ENCODE measurements at places on chromosomes 6 and 20.
A peak's percentile ranks its signal among the peaks of the same experiment; 100 is the strongest.

DNA sequence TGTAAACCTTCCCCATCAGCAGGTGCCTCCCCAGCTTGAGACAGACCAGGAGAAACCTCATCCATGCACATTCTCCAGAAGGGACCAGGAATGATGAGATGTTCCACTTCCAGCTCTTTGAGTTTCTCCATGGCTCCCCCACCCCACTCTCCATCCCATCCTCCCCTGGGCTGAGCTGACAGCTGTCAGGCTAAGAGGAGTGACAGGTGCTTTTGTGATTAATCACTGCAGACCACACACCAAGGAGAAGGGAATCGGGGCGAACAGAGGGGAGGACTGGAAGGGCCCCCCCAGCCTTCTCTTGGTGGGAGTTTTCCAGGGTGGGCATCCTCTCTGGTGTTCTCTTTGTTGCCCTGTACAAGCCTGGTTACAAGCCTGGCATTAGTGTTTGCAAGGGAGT lies 56.1 kb upstream of the ZFAND3 start:
- DNase-seq = no peak

DNA sequence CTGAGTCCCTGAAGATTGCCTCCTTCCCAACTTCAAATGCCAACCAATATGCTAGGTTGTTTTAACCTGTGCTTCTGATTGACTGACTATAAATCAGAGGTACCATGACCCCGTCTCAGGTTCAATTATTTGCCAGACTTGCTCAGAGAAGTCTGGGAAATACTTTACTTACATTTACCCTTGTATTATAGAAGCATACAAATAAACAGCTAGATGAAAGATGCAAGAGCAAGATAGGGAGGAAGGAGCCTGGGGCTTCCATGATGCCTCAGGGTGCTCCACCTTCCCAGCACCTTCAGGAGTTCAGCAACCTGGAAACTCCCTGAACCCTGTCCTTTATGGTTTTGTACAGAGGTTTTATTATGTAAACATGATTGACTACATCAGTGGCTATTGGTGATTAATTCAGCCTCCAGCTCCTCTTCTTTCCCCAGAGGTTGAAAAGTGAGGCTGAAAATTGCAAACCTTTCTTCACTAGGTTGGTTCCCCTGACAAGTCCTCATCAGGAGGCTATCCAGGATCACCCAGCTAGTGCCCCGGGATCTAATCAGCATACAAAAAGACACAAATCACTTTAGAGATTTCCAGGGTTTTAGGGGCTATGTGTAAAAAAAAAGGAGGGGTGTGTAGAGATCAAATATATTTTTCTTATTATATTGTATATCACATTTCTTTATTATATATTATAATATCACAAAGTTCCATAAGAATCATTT lies 547.7 kb downstream of the EPM2A start:
- no peak for DNase-seq

GRCh38 chr20:54980103-54980960 lies 504.9 kb downstream of the DOK5 start:
- DNase-seq = no peak

DNA sequence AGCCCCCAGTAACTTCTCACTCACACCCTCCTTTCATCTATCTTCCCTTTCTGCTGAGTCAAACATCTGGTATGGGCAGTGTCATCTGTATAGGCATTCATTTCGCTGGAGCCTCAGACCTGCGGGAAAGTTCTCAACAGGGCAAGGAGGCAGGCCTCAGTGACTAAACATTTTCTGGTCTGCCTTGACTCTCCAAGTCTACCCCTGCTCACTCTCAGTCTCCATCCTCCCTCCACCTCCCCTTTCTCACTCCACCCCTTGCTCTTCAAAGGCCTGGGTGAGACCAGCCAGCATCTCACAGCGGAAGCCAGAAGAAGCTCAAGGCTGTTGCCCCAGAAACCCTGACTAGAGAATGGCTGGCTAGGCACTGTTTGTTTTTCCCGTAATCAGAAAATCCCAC lies 105.0 kb upstream of the BEND6 start:
- DNase-seq = no peak

DNA sequence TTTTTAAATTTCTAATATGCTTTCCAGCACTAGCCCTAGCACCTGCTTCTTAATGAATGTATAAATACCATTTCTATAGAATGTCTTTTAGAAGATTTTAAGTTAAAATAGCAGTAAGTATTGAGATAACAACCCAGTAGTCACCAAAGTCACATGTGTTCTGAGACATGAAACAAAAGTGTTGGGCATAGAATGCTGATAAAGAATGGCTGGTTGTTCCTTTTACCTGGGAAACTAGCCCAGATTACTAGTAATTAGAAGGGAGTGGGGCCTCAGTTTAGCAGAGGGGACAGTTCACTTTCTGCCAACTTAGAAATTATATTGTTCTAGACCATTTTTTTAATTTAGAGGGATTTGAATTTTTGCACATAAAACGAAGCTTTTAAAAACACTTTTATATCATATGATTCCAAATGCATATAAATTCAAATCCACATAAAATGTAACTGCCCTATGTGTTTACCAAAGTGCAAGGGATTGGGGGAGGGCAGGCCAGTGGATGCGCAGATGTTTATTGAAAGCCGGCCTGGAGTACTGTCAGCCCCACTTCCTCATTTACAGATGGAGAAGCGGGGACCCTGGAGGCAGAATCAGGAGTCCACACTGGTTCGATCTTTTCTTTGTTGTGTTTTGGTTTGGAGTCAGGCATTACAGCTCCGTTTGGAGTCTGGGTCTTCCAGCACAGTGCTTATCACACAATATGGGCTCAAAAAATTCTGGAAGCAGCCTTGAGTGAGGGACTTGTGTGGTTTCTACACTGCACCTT lies 139.8 kb downstream of the ZDHHC14 start:
- DNase-seq = no peak

GRCh38 chr20:18055261-18055660 lies 2.5 kb downstream of the OVOL2 start:
- no peak for DNase-seq

DNA sequence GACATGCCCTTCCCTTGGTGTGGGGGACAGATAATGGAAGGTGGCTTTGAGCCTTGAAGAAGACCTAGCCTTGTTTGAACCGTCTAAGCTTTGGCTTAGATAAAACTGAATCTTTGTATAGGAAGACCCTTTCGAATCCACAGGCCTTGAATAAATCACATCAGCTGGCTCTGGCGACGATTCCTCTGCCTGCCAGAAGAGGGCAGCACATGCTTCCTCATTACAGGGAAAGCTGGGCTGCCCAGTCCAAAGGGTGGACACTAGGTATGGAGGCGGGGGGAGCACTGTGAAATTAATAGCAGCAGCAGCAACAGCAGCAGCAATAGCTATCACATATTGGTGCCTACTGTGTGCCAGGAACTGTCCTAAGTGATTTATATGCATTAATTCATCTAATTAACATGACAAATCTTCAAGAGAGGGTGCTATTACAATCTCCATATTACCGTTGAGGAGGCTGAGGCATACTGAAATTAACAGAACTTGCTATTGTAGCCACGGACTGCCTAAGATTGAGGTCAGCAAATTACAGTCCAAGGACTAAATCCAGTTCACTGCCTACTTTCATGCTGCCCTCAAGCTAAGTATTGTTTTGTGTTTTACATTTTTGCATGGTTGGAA lies 85.1 kb downstream of the CLIC5 start:
- DNase-seq = peak; percentile 38

- DNase-seq = no peak
Measured at GRCh38 chr6:134740473-134741199, 209.3 kb downstream of the ALDH8A1 start.

DNA sequence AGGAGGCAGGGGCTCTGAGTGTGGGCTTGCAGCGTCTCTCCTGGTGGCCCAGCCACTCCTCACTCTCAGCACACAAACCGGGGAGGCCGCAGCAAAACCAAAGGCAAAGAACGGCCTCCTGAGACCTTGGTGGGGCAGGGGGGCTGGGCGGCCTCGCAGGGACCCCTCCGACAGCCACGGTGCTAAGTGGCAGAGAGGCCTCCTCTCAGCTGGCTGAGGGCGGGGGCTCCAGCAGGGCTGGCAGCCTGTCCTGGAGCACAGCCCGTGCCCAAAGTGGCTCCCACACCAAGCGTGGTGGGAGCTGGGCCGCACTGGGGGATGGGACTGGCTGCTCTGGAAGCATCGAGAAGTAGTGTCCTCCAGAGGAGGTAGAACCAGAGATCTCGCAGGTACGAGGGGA lies 334.4 kb downstream of the QKI start:
- DNase-seq = no peak

DNA sequence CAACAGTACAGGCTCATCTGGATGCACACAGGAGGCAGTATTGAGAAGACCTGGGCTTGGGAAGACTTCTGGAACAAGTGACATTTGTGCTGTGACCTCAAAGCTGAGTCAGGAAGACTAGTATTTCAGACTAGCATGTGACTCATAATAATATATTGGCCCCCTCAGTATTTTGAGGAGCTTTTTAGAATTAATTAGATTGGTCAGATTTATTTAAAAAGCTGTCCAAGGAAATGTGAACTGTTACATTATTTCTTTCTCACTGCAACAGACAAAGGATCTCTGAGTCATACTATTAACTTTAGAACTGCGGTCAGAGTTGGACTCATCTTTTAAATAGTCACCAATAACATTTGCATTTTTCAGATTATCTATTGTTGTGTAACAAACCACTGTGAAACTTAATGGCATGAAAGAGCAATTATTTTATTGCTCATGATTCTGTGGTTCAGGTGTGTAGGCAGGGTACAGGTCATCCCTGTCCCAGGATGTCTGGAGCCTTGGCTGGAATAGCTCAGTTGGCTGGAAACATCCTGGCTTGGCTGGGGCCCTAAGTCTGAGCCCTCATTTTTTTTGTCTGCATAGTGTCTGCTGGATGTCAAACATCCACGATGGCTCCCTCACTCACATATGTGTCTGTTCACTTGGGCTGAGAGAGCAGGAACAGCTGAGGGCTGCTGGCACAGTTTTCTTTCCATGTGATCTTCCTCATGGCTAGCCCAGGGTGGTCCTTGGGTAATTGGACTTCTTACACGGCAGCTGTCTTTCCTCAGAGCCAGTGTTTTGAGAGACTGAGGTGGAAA lies 46.9 kb downstream of the MAP3K4 start:
- DNase-seq = no peak

DNA sequence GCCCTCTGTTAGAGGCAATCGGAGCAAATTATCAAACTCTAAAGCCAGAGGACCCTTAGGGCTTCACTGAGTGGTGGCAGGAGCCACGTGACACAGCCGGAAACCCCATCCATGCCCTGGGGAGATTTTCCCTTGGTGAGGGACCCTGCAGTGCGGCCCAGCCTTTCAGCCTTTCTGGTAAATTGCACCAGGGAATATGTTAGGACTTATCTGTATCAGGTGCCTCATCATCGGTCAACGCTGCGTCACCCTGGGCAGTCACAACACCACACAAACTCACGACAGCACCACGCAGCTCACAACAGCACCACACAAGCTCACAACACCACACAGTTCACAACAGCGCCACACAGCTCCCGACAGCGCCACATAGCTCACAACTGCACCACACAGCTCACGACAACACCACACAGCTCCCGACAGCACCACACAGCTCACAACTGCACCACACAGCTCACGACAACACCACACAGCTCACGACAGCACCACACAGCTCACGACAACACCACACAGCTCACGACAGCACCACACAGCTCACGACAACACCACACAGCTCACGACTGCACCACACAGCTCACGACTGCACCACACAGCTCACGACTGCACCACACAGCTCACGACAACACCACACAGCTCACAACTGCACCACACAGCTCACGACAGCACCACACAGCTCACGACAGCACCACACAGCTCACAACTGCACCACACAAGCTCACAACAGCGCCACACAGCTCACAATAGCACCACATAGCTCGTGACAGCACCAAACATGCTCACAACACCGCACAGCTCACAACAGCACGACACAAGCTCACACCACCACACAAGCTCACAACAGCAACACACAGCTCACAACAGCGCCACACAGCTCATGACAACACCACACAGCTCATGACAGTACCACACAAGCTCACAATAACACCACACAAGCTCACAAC lies 199.0 kb downstream of the DLL1 start:
- DNase-seq = no peak

GRCh38 chr6:25250878-25251277 lies 28.3 kb upstream of the CARMIL1 start:
- DNase-seq = no peak

- DNase-seq = no peak
Measured at GRCh38 chr6:95091823-95092436, 485.4 kb upstream of the MANEA start.

GRCh38 chr6:89597988-89598387 lies 40.6 kb downstream of the LYRM2 start:
- DNase-seq = no peak

DNA sequence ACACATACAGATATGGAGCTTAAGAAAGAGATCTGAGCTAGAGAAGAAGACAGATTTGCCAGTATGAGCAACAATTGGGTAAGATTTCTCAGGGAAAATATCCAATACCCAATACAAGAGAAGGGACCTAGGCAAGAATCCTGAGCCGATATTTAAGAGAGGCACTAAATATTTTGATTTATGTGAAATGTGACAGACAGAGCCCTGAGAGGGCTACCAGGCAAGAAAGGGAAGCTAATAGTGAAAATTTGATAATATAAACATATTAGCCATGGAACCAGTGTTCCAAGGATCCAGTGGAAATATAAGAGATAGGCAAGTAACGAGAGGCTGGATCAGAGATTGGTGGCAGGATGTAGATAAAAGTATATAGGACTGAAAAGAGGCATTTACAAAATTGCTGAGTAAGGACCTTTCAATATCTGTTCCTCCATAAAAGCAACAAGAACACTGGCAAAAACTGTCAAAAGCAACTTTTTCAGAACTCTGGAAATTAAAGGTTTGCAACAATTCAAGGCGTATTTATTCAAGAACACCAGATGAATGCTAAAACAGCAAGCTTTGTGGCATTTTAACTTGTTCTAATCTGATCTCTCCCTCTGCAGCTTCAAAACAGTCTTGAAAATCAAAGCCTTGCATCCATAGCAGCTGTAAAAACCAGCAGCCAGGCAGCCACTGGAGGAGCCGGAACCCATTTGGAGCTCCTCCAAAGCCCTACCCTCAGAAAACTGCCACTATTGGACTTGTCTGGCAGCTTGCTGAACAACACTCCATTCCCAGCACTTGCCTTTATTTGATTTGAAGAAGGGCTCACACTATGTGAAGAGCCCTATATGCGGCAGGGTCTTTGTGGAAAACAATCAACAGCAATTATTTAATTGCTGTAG lies 58.8 kb downstream of the REV3L start:
- no peak for DNase-seq

- no peak for DNase-seq
Measured at GRCh38 chr6:136751522-136751956, 40.7 kb downstream of the MAP3K5 start.

GRCh38 chr6:99362678-99363268 lies 13.3 kb upstream of the FAXC start:
- DNase-seq = no peak

DNA sequence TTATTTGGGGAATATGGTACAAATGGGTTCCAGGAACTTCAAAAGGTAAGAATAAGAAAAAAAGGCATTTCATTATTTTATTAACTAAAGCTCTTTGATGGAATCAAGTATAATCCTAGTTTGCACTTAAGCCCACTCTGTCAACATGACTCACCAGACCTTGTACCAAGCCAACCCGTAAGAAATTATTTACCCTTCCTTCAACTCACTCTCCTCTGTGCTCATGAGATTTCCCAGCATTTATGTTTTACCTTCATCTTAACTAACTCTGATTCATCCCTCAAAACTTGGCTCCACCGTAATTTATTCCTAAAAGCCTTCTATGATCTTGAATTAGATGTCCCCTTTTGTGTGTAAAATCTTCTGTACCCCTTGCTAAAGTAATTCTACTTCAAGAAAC lies 308.7 kb downstream of the PKHD1 start:
- DNase-seq = no peak

GRCh38 chr20:54223285-54223684 lies 15.4 kb downstream of the PFDN4 start:
- DNase-seq = no peak

- no peak for DNase-seq
Measured at GRCh38 chr20:47847884-47848485, 62.7 kb upstream of the SULF2 start.
